ENCODE measurements at places on chromosomes 4 and X.
A peak's percentile ranks its signal among the peaks of the same experiment; 100 is the strongest.

DNA sequence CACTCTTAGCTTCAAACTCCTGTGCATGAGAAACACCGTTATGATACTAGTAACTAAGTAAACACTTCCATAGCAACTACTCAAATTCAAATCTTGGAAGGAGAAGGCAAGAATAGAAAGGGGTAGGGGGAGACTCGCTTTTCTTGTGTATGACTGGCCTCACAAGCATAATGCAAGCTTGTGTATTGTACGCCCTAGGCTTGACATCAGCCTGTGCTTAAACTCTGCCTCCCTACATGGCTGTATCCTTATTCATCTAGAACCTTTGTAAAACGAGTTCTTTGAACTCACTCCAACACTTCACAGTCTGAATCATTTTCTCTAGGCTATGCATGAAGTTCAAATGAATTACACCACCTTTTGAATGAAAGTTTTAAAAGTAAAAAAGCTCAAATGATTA lies 1071.2 kb upstream of the ADGRL3 start:
- DNase-seq, result no peak

DNA sequence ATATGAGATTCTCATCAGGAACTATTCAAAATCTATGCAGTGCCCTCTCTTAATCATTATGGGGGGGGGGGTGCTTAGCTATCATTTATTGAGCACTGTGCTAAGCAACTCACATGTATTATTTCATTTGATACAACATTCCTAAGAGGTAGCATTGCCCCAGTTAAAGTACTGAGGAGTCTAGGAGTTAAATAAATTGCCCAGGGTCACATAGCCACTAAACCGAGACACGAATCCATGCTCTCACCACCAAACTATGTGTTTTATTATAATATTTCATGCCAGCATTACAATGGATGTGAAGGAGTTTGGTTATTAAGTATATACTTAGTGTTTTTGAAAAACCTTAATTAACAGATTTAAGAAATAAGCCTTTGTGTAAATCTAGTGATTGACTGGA lies 131.4 kb downstream of the CBR4 start:
- no peak for DNase-seq

DNA sequence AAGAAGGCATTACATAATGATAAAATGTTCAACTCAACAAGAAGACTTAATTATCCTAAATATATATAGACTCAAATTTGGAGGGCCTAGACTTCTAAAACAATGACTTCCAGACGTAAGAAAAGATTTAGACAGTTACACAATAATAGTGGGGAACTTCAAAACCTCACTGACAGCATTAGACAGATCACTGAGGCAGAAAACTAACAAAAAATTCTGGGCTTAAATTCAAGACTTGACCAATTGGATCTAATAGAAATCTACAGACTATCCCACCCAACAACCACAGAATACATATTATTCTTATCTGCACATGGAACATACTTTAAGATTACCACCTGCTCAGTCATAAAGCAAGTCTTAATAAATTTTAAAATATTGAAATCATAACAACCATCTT lies 93.3 kb upstream of the ARSJ start:
- peak; percentile 24 for DNase-seq

DNA sequence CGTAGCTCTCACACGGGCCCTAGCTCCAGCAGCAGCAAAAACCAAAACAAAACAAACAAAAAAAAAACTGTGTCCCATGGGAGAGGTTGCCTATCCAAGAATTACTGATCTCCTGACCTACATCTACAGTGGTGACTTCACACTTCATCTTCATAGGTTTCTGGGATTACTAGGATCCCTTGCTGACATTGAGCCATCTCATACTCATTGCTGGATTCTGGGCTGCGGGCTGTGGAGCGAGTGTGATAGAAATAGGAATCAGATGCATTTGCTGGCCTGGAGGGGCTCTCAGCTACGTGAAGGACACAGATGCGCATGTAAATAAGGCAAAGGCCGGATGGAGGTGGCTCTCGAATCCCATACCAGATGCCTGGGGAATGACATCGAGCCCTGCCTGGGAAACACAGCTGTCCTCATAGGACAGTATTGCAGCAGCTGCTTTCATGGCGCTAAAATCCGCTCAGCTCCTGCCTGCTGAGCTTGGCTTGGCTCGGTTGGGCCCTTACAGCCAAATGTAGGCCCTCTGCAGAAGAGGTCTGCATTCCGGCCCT lies 41.7 kb downstream of the CNGA2 start:
- no peak for DNase-seq

- peak; percentile 64 for DNase-seq
Measured at GRCh38 chrX:115017455-115017854, at the start of gene IL13RA2. TSS of gene IL13RA2 (minus strand) at chrX:115017616. CDS start at chrX:115017269, 347 bp downstream.

GRCh38 chr4:1048773-1049590 lies 37.6 kb downstream of the FGFRL1 start:
- no peak for DNase-seq

- DNase-seq, result no peak
Measured at GRCh38 chr4:79227860-79228259, 98.0 kb downstream of the NAA11 start.

- DNase-seq, result peak; percentile 54
Measured at GRCh38 chr4:124478470-124478869, 234.1 kb downstream of the ANKRD50 start.

GRCh38 chr4:167238226-167238625 lies 3.9 kb upstream of the SPOCK3 start:
- no peak for DNase-seq

DNA sequence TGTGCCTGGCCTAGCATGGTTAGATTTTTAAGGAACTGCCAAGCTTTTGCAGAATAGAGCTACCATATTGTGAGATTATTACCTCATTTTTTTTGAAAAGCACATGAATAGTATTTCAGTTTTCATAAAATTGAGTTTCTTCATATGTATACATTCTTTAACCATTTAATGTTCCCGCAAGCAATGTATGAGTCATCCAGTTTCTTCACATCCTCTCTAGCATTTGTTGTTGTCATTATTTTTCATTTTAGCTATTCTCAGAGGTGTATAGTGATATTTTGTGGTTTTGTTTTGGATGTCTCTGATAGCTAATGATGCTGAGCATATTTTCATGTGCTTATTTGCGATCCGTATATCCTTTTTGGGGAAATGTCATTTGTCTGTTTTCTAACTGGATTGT lies 74.9 kb downstream of the GLUD2 start:
- no peak for DNase-seq

- DNase-seq, result no peak
Measured at GRCh38 chrX:84144991-84145390, 43.0 kb downstream of the RPS6KA6 start.

DNA sequence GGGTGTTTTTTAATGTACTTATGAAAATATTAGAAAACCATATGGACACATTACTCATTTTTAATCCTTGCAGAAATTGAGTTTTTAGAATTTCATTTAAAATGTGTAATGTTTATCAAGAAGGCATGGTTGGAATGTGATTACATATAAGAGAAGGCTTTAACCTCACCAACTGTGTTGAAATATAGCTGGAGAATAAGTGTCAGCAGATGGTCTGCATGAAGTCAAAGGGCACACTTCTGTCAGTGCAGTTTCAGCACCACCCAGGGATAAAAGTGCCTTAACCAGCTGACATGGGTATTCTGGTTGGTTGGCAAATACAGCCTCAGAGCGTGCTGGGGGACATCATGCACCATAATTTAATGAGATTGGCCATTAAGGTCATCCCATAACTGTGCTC lies 21.2 kb upstream of the ANTXR2 start:
- peak; percentile 48 for DNase-seq

GRCh38 chr4:3128976-3129375 lies 54.5 kb downstream of the HTT start:
- DNase-seq, result peak; percentile 56

- peak; percentile 19 for DNase-seq
Measured at GRCh38 chrX:136880003-136880451, 498 bp downstream of the RBMX start.

DNA sequence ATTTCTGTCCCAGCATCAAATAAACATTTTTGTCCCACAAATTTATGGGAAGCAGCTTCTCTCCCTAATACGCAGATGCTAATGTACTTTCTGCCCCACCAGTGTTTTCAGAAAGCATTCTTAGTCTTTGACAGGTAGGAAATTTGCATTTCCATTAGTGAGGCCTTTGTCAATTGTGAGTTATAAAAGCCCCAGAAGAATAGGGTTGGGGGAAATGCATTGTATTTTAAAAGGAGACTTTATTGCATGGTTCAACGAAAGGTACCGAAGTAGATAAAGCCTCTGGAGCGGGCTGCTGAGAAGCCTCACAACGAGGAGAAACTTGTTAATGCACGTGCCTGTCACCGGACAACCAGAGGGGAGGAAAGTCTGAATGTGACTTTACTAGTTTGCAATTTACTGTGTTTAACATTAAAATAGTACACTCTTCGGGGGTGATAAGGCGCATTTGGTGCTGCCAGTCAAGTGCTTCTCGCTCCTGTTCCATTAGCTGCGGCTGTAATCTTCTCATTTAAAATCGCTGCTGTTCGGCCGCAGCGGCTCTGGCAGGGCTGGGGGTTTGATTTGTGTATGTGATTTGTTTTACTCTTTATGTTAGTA lies 63.4 kb downstream of the DCTD start:
- DNase-seq, result no peak

GRCh38 chr4:77619408-77619807 lies 13.8 kb downstream of the CXCL13 start:
- DNase-seq, result no peak

- no peak for DNase-seq
Measured at GRCh38 chrX:149948016-149948415, 9.7 kb upstream of the EOLA2 start.

DNA sequence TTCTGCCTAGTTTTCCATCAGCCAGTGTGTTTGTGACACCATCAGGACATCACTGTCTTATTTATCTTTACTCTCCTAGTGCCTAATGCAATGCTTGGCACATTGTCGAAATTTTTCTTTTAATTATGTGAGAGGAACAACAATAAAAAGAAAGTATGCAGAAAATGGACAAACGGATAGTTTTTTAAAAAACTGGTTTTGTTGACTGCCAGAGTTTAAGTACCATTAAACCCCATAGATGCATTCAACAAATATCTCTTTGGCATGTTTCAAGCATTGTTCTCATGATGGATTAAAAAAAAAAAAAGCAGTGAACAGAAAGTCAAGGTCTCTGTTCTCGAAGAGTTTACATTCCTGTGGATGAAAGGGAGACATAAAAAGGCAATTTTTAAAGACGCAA lies 398.4 kb downstream of the PPP3CA start:
- no peak for DNase-seq

- peak; percentile 43 for DNase-seq
Measured at GRCh38 chrX:139823806-139824205, 109.0 kb downstream of the ATP11C start.

- DNase-seq, result peak; percentile 57
Measured at GRCh38 chr4:76748649-76749048, 149.3 kb downstream of the SOWAHB start.

DNA sequence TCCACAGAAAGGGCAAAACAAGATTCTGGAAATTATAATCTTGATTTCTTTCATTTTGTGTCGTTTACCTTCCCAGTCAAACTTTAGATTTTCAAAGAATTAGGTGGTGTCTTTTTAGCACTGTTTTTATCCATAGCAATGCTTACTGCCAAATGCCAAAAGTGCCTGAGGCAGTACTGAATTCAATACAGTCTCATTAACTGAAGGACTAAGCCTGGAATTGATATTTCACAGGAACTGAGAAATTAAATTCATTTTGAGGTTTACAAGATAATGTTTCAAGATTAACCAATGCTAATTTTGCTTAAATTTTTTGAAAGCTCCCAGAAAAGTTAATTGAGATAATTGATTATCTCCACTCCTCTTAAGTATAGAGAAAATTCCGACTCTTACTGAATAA lies 68.8 kb upstream of the ARHGAP24 start:
- DNase-seq, result no peak

GRCh38 chr4:171940656-171941055 lies 127.5 kb downstream of the GALNTL6 start:
- DNase-seq, result no peak

GRCh38 chr4:110632506-110633357 lies 9.9 kb upstream of the PITX2 start:
- DNase-seq, result no peak

DNA sequence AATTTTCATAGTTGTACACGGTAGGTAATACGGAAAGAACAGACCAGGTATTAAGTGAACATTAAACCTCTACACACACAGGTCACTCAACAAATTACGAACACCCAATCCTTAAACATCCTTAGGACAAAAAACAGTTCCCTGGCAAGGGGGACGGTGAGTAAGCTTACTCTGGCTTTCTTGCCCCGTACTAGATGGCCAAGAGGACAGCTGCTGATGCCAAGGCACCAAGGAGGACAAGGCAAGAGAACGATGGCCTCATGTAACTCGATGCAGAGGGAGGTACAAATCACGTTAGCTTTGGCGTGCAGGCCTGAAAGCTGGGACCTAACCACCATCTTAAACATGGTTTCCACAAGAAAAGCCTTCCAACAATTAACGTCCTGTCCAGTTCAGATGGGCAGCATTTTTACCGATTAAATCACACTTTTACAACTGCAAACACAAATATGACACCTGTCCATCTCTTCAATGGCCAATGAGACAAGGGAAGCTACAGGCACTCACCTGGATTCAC lies 23.7 kb downstream of the FAT1 start:
- no peak for DNase-seq

- DNase-seq, result peak; percentile 16
Measured at GRCh38 chr4:54683616-54684346, 26.0 kb downstream of the KIT start.

DNA sequence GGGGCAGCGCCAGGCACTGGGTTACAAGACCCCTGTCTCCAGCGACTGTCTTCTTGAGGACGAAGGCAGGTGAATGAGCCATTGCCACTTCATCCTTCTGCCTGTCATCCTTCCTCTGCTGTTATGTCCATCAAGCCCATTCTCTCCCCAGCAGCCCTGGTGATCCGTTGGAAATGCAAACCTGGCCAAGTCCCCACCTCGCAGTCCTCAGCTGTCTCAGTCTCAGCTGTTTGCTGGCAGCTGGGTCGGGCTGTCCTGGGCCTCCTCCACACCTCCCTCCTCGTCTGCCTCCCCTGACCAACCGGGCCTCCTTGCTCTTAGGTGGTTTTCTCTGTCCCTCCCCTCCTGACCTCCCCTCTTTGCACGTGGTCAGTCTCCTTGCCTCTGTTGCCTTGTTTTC lies 38.0 kb downstream of the PTTG2 start:
- no peak for DNase-seq

DNA sequence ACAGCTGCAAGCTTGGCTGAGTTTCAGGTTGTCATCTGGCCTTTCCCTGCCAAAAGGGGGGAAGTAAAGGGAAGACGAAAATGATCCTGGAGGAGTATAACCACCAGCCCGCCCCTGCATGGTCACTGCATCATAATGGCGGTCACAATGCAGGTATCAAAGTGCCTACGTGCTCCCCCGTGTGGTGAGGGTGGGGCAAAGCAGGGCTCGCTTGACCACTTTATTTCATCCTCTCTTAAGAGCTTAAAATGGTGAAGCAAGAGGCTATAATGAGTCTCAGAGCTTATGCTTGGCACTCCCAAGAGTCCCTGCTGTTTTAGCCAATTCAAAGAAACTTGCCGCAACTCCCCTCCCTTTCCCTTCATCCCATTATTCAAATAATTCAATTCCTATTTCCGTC lies 105.6 kb downstream of the APOOL start:
- DNase-seq, result no peak

GRCh38 chr4:81679315-81679714 lies 207.6 kb upstream of the RASGEF1B start:
- no peak for DNase-seq

All from fibroblast of the aortic adventitia (primary cell).